ENCODE measurements at places on chromosomes 4 and X.
A peak's percentile ranks its signal among the peaks of the same experiment; 100 is the strongest.

- DNase-seq, result no peak
Observed at GRCh38 chrX:150159537-150159936, 203.6 kb upstream of the MAMLD1 start.

- peak; percentile 58 for DNase-seq
Observed at GRCh38 chr4:57426779-57427395, 316.7 kb upstream of the IGFBP7 start.

GRCh38 chr4:89765966-89766365, 71.0 kb downstream of the SNCA start:
- DNase-seq, result no peak

DNA sequence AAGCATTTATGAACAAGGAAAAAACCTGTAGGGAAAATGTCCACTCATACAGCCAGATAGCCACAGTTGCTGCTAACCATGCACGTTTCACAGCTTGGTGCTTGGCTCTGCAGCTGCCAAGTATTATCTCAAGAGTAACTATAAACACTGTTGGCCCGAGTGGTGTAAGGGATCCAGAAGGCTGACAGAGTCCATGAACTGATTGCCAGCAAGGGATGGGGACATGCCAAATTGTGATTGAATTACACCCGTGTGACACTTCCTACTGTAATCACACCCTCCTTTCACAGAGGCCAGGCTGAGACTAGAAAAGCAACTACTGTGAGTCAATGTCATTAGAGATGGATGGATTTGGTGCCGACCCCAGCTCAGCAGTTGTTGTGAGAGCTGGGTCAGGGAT, 223.9 kb upstream of the ANKRD50 start:
- DNase-seq, result no peak

DNA sequence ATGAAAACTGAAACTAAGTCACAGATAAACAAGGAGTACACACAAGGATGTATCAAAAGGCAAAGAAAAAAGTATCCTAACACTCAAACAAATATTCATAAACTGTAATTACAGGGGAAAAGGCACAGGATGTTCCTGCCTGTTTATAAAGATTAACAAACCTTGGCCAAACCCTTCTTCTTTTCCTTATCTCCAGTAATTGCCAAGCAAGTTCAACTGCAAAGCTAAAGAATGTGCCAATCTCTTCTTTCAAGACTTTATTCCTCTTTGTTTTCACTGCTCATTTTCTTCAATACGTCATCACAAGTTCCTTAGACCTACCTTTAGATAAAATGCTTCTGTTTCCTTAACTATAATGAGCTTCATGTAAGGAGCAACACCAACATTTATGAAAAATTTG, 171.2 kb downstream of the AMELX start:
- no peak for DNase-seq

GRCh38 chrX:135112096-135112729, 8.1 kb downstream of the ETDB start:
- DNase-seq, result peak; percentile 23

DNA sequence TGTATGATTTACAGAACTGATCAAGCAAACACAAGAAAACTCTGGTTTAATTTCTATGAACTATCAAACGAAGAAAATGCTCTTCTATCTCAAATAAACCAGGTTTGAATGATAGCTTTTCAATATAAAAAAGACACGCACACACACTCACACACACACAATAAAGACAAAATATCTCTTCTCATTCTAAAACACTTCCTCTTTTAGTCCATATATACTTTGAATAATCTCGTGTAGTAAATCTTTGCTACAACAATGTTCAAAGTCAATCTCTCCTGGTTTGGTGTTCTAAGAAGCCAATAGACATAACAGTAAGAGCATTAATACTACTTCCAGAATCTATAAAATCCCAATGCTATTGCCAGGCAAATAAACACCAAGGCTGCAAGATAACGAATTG, 13.3 kb downstream of the CXCL2 start:
- no peak for DNase-seq

GRCh38 chr4:94598758-94599157, 147.0 kb downstream of the PDLIM5 start:
- no peak for DNase-seq

DNA sequence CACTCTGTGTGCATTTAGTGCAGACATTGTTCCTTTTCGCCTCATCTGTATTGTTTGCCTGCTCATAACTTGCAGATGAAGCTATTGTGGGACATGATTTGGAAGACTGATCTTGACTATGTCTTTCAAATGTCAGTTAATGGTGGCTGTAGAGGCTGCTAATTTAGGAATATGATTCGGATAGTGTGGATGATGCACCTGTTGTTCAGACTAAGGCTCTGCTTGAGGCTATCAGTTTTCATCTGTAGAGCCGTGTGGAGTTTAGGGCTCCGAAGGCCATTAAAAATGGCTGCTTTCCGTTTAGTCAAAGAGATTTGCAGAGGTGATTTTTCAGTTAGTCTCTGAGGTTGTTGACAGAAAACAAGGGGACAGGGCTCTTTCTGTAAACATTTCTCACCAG, 102.0 kb downstream of the GBA3 start:
- DNase-seq, result no peak

DNA sequence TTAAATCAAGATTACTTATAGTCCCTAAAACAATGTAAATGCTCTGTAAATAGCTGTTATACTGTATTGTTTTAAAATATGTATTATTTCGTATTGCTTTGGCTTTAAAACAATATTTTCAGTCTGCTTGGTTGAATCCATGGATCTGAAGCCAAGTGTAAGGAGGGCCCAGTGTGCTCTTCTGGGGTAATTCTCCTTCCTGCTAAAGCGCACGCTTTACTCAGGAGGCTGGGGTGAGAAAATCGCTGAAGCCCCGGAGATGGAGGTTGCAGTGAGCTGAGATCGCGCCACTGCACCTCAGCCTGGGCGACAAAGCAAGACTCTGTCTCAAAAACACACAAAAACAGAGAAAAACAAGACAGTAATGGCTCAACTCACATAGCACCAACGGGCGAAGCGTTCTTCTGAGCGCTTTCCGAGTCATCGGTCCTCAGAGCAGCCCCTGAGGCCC, 391 bp upstream of the IDUA start:
- no peak for DNase-seq

DNA sequence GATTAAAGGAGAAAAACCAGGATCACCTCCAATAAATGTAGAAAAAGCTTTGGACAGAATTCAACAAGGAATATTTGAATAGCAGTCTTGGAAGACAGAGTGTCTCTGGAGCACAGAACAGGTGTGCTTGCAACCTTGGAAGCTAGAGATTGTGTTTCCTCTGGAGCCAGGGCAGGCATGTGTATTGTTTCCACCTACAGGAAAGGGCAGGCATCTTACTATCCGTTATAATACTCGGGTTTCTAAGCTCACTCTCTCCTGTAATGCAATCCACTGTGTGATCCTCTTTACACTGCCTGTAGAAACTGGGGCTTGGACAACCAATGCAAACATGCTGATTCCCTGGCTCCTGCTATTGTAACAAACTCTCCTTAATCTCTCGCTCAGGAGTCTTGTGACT, 14.4 kb downstream of the CCDC110 start:
- DNase-seq, result no peak

DNA sequence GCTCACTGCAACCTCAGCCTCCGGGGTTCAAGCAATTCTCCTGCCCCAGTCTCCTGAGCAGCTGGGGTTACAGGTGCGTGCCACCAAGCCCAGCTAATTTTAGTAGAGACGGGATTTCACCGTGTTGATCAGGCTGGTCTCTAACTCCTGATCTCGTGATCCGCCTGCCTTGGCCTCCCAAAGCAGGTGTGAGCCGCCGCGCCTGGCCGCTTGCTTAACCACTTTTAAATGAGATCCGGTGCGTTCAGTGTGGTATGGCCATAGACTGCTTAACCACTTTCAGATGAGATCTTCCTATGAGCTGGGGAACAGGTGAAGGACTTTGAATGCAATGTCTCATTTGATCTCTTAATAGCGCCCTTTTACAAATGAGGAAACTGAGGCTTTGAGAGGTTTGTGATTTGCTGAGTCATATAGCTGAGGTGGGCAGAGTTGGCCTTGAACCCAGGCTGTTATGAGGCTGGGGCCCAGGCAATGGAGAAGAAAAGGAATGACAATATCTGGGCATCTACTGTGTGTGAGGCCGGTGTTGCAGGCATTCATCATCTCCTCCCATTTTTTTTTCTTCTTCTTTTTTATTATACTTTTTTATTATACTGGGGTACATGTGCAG, 41.9 kb upstream of the NSG1 start:
- peak; percentile 35 for DNase-seq

- DNase-seq, result no peak
Observed at GRCh38 chr4:183918696-183919095, 13.6 kb downstream of the STOX2 start.

DNA sequence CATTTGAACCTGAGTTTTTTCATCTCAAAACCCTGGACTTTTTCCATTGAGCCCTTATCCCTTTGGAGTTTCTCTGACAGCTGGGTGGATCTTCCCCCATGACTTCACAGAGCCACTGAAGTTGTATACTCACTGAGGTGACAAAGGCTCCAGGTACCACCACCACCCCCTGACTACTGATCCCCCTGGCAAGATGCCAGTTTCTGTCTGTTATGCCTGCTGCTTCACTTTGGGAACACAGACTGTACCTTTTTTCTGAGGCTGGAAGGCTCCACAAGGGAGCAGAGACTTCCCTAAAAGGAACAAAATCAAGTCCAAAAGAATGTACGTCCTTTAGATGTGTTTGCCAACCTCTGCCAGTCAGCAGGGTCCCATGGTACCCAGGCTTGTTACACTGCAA, 160.3 kb upstream of the JADE1 start:
- DNase-seq, result no peak

- DNase-seq, result no peak
Observed at GRCh38 chr4:1685235-1686150, 1.4 kb upstream of the FAM53A start.

DNA sequence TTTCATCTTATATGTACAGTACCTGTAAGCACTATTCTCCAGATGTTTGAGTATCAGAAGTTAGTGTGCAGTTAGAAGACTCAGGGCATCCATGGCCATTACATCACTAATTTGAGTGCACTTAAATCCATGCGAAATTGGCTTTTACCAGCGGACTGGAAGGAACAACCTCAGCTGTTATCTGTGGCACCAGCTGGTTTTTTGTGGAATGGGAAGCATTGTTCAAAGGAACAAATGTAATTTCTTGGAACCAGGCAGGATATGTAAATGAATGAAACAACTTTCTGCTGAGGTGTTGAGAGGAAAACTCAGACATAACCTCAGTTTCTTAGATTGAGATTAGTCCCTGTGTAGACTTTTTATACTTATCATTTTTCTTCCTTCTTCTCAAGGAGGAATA, 60.2 kb downstream of the PDGFRA start:
- no peak for DNase-seq

DNA sequence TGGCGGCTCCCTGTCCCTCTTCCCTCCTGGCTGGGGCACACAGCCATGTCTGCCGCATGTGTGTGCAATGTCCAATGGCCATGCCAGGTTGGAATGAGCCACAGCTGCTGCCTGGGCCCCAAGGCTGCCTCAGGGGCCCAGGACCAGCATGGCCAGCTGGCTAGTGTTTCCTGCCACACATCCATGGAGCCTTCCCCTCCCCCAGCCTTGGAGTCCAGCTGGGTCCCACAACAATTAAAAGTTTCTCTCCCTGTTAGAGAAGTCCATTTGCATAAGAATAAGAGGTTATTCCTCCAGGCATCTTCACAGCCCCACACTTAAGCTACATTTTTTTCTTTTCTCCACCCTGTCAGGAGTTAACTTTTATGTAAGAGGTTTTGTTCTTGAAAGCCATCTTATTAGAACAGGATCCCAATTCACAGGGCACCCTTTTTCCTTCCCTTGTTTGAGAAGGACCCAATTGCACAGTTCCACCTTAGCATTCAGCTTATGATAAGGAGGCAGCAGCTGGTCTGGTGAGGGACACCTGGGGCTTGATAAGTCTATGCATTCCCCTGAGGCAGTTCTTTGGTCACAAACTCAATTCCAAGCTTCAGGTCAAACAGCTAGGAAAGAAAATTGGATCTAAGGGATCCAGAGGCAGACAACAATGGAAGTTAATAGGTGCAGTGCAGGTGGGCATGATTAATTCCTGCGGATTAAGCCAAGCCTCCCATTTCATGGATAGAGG, 963.3 kb upstream of the GRIA3 start:
- no peak for DNase-seq

DNA sequence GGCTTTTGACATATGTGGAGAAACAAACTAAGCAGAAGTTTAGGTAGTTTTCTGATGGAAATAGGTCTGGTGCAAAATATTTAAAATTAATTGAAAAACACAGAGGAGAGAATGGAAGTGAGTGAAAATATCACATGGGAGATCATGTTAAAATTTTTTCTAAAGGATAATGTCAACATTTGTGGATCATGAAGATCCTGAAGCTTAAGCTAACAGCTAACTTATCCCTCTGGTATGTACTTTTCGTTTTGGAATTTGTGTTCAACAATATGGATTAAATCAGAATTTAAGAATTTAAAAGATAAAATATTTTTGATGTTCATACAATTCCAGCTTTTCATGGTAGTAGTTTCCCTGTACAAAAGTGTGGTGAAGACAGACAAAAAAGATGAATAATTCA, 572.8 kb upstream of the FAM241A start:
- DNase-seq, result no peak

DNA sequence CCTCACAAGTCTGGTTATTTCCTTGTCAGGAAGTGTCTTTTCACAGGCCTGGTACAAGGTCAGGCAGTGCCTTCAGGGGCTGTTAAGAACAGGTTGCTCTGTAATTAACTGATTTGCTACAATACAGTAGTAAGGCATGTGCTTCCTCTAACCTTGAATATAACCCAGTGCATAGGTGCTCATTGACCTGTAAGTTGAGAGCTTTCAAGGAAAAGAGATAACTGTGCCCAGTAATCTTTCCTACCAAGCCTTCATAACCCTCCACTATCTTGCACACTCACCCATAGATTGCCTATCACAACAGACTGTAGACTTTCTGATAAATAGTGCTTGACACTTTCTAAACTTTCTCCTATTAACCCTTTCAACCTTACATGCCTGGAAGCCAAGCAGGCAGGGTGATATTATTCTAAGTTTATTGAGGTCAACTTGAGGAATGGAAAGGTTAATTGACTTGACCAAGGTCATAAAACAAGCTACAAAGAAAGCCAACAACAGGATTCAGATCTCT, 148.1 kb downstream of the PPARGC1A start:
- DNase-seq, result no peak

DNA sequence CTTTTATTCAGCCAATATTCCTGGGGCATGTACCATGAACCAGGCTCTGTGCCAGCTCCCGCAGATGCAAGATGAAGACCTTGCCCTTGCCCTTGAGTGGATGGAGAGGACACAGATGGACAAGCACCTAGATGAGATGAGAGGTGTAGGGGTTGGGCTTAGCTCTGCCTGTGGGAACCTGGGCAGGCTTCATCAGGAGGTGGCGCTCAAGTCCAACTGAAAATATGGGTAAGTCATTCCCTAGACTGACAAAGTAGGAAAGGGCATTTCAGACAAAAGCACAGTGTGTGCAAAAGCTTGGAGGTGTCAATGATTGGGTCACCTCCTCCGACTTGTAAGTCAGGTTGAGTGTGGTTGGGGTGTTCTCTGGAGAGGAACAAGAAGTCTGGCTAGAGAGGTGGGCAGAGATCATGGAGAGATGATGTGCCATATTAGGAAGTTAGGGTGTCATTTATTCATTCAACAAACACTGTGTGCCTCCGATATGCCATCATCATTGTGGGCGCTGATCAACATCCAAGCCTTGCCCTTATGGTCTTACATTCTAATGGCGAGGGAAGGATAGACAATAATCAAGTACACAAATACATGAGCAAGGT, 64.6 kb downstream of the ANAPC4 start:
- peak; percentile 33 for DNase-seq

GRCh38 chrX:132270021-132270420, 50.8 kb upstream of the RAP2C start:
- no peak for DNase-seq

- no peak for DNase-seq
Observed at GRCh38 chr4:57048590-57049304, 61.4 kb downstream of the IGFBP7 start.

GRCh38 chr4:109157696-109158095, 144.8 kb downstream of the COL25A1 start:
- no peak for DNase-seq

All from GM20000 (cell line).